ENCODE measurements at places on chromosomes 6 and 20.

DNA sequence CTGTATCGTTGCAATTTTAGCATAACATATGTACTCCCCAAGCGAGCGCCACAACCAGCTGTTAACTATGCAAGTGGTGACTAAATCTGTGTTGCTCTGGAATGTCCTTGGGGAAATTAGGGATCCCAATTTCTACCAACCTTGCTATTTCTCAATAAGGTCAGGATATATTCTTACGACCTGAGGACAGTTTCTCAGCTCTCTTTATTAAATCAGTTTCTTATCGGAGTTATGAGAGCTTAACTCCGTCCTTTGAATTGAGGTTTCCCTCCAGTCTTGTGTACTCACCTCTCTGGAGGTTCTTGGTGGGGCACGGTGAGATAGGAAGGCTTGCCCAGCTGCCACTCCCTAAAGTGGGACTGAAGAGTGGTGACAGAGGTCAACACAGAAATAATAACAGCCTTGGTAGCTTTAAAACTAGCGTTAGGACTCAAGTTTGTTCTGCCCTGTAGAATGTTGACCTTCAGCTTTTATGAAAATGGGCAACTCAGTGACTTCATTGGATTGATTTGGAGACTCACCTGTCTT is 694 bp downstream of the MRPS18B start:
- no peak for DNase-seq

DNA sequence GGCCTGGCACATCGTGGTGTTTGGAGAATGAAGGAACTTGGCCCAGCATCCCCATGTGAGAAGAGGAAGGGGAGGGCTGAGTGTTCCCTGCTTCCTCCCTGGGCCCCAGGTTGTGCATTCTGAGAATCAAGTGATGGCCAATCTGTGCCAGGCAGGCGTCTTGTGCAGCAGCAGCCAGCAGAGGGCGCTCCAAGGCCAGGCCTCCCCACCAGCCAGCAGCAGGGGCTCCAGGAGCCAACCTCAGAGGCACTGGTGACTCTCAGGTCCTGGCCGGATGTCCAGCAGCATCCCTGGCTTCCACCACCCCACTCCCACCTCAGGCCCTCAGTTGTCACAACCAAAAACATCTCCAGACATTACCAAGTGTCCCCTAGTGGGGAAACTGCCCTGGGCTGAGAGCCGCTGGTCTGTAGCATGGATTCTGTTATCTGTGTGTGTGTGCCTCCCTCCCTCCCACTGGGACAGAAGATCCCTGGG is 192.0 kb downstream of the PREX1 start:
- DNase-seq: peak; percentile 50

GRCh38 chr6:166097914-166098522 is 69.6 kb downstream of the TBXT start:
- DNase-seq: peak; percentile 6

GRCh38 chr20:2293486-2293885 is 2.3 kb upstream of the TGM3 start:
- no peak for DNase-seq

DNA sequence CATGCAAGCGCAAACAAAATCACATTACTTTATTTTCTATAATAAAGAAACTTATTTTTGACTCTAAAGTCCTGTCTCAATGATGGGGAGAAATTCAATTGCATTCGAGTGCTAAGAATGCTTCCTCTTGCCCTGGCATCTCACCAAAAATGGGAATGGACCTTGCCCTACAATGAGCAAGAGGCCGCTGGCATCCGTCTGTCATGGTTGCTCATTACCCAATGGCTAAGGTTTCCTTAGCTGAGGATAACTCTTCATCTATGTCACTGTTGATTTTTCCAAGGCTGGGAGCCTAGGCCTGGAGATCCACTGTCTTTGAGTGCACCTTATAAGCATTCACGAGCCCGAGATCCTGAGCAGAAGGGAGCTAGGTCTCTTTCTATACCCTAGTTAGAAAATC is 471.3 kb upstream of the NRSN1 start:
- no peak for DNase-seq

GRCh38 chr6:149079456-149079855 is 238.1 kb upstream of the TAB2 start:
- DNase-seq: no peak
